ENCODE measurements at places on chromosomes 13 and 19. TPM values are rescaled to one million over a fixed set of nuclear protein-coding genes. Genes with fewer than 3 reads are reported as not detected.

The ZNF470 gene
- 0.75 TPM for total RNA-seq

DNA sequence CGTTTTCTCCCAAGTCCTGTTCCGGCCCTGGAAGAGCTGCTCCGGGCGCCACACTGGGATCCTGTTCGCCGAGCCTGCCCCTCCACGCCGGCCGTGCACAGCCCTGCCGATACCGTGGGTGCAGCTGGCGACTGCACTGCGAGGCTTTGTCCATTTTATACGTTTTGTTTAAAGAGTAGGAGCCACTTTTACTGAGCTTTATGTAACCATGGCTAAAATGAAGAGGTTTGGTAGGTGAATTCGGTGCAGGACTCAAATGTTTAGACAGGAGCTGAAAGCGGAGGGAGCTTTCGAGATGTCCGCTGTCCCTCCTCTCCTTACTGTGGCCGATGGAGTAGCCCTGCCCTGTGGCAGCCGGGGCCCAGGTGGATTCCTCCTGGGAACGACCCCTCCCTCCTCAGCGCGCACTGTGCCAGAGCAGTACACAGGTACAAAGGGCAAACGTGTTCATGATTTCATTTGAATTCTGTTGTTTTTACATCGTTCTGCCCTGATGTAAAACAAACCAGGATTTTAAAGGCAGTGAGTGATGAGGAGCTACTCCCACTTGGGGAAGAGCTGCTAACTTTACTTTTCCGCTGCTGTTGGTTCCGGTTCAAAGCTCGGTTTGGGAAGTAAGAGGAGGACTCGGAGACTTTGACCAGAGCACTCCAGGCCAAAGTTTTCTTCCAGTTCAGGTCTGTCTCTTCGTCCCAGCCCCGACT, 1.7 kb downstream of the COL4A2 start:
- H3K27me3 ChIP-seq = no peaks in the 10 kb centered on the region
- DNase-seq = peak; percentile 31
- no peaks in the 10 kb centered on the region for H3K36me3 ChIP-seq
- peaks cover 51% of the 10 kb centered on the region for H3K4me1 ChIP-seq
- peak overlapping the region; percentile 49 for H3K27ac ChIP-seq

- no peaks in the 10 kb centered on the region for H3K27me3 ChIP-seq
- no peak overlapping the region for H3K27ac ChIP-seq
- no peaks in the 10 kb centered on the region for H3K36me3 ChIP-seq
- no peaks in the 10 kb centered on the region for H3K4me1 ChIP-seq
These were observed 15.0 kb downstream of the PRODH2 start for GRCh38 chr19:35797663-35798062.

GRCh38 chr19:58562122-58563033, 4.0 kb upstream of the UBE2M start:
- H3K27ac ChIP-seq = no peak overlapping the region
- no peaks in the 10 kb centered on the region for H3K27me3 ChIP-seq
- peaks cover 33% of the 10 kb centered on the region for H3K4me1 ChIP-seq
- DNase-seq = peak; percentile 55
- peak overlapping the region; percentile 64 for H3K4me3 ChIP-seq

- H3K27me3 ChIP-seq = no peaks in the 10 kb centered on the region
- peak overlapping the region; percentile 90 for H3K27ac ChIP-seq
- peaks cover 40% of the 10 kb centered on the region for H3K4me1 ChIP-seq
- peak overlapping the region; percentile 1 for H3K4me3 ChIP-seq
- peaks cover 66% of the 10 kb centered on the region for H3K36me3 ChIP-seq
- peak; percentile 100 for DNase-seq
These were observed 24.3 kb upstream of the MYDGF start for GRCh38 chr19:4694211-4694987.

DNA sequence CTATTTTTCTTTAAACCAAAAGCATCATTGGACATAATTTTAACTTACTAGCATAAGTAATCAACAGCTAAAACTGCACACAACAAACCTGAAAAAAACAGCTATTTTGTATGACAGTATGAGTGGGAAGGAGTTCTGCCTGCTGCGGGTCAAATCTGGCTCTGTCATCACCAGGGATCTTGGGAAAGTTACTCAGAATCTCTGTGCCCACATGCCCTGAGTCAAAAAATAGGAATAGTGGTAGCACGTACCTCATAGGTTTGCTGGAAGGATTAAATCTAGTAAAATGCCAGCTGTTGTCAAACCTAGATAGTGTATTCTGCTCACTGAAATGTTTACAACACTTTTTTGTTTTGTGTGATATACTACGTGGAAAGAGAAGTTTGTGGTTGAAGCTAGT, 1.1 kb downstream of the CLN5 start:
- H3K4me3 ChIP-seq = peak overlapping the region; percentile 90
- peak overlapping the region; percentile 43 for H3K27ac ChIP-seq
- no peaks in the 10 kb centered on the region for H3K36me3 ChIP-seq
- DNase-seq = peak; percentile 9
- peaks cover 26% of the 10 kb centered on the region for H3K4me1 ChIP-seq

DNA sequence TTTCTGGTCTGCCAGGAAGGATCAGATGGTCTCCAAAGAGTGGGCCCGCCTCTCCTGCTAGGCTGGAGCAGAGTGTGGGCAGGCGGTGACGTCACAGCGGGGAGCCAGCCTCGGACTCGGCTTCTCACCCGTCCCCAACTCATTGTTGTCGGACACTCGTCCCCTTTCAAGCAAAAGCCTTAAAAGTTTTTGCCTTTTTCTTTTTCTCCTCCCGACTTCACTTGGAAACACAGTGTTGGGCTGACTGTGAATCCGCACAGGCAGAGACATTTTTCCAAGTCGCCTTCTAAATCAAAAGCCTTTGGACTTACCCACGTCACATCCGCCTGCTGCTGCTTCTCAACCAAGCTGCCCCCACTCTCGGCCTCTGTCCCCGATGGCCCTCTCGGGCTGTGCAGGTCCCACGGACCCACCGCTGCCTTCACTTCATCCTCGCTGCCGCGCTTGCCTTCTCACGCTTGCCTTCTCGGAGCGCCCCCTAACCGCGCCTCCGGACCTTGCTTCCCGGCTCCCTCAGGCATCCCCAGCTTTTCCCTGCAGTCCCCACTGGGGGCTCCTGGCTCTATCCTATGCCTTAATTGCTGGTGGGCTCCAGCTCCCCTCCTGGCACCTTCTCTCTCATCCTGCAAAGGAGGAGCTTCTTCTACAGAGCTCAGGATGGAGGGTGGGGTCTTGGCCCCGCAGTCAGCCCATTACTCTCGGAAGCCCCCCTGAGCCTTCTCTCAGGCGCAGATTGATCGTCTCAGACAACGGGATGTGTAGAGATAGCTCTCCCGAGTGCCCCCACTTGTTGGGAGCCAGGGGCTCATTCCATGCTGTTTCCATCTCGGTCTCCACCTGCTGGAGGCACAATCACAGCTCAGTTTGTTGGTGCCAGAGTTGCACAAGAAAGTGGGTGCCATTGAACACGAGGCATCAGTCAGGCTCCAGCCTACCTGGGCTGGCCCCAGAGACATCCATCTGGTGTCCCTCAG, 3.9 kb upstream of the ZNF135 start:
- no peaks in the 10 kb centered on the region for H3K27me3 ChIP-seq
- H3K4me3 ChIP-seq = no peak overlapping the region
- no peak for DNase-seq

- no peak overlapping the region for H3K27ac ChIP-seq
- no peak overlapping the region for H3K4me3 ChIP-seq
- no peak for DNase-seq
- H3K27me3 ChIP-seq = peaks cover 20% of the 10 kb centered on the region
- no peaks in the 10 kb centered on the region for H3K36me3 ChIP-seq
These were observed 6.0 kb downstream of the SIGLEC11 start for GRCh38 chr19:49954933-49955332.

DNA sequence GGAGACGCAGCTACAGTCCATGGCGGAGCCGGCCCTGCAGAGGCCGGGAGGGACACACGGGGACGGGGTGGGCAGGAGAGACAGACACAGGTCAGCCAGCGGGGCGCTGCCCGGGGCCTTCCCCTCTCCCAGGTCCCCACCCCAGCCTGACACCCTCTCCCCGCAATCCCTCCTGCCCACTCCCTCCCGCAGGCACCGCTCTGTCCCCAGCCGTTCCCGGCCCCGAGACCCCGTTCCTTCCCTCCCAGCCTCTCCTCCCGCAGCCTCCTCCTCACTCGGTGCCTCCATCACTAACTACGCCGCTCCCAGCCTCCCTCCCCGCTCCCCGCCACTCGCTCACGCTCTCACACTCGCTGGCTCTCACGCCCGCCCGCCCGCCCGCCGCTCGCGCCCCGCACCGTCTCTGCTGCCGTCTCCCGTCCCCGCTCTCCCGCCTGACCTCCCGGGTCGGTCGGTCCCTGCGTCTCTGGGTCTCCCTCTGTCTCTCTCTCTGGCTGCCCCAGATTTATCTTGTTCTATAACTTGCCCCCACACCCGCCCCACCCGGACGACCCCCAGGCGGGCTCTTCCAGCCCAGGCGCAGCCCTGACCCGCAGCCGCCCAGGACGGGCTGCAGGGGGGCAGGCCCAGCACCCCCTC, 15.2 kb downstream of the ERFL start:
- no peaks in the 10 kb centered on the region for H3K36me3 ChIP-seq
- no peaks in the 10 kb centered on the region for H3K4me1 ChIP-seq
- H3K27ac ChIP-seq = no peak overlapping the region

All from PC-3 (cell line).